GM04504 (cell line): ENCODE measurements at places on chromosomes 6 and 20.

DNA sequence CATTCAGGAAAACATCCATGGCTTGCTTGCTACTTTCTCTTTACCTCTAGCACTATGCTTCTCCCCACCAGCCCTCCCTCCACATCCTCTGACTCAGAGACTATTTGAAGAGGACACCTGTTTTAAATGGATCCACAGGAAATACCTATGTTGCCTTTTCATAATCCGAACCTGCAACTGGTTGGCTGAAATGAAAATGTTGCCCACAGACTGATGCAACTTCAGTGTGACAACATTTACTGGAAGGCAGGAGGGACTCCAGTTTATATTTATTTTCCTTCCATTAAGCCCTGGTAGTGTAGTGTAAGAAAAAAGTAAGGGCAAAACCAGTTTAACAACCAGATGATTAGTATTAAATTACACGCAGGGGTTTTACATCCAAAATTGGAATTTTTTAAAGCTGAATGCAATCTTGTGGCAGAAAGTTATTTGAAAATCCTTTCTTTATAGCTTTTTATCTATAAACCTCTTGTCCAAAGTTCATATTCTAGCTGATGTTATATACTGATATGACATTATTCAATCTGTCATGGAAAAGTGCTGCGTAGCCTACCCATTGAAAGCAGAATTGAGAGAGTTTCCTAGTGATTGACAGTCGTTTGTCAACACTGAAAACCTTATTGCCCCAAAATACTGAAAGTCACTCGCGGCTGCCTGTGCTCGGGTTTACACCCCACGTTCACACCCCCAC, 881 bp upstream of the AIG1 start:
- DNase-seq = peak; percentile 63

DNA sequence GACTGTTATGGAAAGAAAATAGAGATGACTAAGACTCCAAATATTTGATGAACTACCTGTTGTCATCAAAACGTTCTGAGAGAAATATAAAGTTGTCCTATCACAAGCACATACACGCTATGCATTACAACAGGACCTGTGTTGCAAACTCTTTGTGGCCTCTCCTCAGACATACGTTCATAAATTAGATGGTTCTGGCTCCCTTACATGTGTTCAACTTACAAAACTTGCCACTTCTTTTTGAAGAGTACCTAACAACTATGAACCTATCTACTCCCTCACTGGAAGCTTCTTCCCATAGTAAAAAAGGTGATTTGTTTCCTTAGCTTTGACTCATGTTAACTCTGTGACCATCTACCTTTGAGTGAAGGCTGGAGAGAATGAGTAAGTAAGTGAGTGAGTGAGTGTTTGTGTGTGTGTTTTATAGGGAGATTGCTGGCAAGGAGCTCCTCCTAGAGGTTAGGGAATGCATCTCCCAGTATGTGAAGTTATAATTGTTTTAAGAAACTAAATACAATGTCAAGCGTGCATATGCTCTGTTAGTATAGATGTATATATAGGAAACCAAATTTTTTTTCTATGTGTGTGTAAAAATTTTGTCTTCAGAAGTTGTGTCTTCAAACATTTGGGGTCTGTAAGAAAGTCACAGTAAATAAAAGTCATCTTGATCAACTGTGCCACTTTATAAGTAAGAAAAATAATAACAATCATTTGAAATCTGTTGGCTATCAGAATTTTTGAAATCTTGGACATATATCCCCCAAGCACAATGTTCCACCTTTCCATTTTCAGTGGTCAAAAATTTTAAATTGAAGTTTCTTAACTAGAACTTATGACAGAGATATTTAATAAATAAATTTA, 1211.1 kb upstream of the GJE1 start:
- peak; percentile 69 for DNase-seq

DNA sequence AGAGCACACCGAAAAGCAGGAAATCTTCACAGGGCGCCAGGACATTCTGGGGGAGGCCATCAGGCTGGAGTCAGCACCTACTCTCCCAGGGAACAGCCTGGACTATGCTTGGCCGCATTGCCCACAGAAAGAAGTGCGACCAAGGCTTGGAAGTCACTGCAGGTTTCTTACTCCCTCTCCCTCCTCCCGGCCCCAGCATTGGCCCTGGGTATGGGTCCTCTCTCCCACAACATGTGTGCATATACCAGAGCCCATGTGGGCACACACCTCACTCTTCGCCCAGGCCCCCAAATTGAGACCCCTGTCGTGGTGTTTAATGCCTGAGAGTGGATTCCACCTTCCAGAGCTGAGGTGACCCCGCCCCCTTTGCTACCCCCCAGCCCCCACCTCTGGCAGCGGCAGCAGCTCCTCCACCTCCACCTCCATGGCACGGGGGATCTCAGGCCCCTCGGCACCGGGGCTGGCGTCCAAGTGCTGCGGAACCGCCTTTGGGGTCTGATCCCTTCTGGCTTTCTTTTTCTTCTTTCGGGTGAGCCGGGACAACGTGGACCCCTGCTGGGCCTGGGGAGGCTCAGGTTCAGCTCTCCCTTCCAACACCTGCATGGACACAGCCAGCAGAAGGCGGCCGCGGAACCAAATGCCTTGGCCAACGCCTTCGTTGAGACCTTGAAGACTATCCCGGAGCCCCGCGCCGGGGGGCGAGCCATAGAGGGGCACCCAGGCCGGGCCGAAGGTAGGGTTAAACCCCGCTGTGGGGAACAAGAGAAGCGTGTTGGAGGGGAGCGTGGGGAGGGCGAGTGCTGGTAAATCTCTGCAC, 15.2 kb upstream of the SPAG4 start:
- no peak for DNase-seq

DNA sequence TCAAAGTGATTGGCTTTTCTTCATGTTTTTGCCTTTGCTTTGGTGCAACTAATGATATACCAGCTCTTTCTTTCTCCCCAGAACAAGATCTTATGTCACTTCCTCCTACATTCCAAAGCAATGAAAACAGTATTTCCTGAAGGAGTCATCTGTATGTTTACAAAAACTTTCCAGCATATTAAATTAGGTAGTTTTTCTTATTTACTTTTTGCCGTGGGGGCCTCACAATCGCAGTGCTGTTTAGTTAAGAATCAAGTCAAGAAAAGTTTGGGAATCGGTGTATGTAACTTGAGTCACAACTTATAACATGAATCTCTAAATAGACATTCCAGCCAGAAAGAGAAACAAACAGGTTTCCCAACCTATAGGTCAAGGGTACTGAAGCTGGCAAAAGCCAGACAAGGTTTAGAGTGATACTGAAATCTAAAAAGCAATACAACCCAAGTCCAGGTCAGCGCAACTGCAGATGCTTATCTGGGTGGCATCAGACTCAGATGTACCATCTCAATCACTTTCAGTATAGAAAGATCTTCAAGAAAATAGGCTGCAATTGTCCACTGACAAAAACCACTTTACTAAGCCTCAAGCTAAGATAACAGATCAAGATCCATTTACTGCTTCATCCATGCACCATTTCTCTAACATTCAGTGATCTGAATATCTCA, 63.6 kb downstream of the IPCEF1 start:
- no peak for DNase-seq
